ENCODE measurements at places on chromosomes 5 and 9.

DNA sequence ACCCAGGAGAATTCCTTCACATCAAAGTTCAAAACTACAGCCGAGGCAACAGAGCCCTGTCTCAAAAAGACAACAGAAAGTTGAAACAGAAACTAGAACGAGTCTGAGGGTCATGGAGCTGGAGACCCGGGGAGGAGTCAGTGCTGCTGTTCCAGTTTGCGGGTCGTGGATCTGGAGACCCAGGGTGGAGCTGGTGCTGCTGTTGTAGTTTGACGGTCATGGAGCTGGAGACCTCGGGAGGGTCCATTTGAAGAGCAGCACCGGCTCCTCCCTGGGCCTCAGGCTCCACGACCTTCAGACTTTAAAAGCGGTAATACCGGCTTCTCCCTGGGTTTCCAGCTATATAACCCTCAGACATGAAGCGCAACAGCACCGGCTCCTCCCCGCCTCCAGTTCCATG lies 13.0 kb upstream of the LCN15 start:
- DNase-seq: no peak

- DNase-seq: no peak
Measured at GRCh38 chr5:35856765-35857351, at the start of gene IL7R. Gene IL7R, plus strand, starts transcription at chr5:35856891. Its CDS starts 87 bp downstream, at chr5:35856978.

GRCh38 chr5:74199436-74200210 lies 440.9 kb downstream of the ENC1 start:
- no peak for DNase-seq

- DNase-seq: no peak
Measured at GRCh38 chr5:81235287-81236072, 2.4 kb downstream of the CKMT2 start.

DNA sequence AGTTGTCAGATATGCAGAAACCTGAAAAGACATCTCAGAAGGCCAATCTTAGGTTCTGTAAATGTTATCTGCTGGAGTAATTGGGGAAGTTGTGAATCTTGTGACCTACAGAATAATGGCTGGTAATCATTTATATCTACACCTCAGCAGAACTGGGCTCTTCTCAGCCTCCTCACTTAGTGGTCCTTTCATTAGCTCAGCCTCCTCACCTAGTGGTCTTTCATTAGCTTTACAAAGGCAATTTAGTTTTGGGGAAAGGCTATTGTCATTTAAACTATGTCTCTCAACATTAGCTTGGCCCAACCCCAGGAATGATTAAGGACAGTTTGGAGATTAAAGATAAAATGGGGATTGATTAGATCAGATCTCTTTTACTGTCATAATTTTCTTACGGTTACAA lies 284.2 kb upstream of the SGCD start:
- no peak for DNase-seq

DNA sequence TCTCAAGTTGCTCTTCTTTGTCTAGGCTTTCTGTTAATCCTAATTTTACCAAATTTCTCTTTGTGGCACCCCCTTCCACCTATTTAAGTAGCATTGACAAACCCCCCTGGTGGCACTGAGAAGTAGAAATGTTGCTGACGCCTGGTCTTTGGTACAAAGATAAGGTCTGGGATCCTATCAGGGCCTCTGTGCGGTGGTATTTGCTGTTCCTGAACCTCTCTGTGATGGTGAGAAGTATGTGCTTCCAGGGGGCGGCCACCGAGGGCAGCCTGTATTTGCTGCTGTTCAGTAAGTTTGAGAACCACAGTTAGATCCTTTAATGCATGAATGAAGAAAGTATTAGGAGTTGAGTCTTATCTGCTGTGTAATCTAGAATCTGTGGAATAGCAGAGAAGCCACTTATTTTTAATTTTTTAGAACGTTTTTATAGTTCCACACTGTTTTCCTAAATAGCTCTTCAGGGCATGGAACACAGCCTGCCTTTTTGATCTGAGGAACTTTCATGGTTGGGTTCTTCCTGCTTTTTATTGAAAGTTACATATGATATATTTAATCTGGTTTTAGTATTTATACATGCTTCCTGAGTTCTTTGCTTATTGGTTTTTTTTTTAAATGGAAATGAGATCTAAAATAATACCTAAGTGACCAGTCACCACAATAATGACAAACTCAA lies 124.2 kb downstream of the TRIO start:
- DNase-seq: no peak

DNA sequence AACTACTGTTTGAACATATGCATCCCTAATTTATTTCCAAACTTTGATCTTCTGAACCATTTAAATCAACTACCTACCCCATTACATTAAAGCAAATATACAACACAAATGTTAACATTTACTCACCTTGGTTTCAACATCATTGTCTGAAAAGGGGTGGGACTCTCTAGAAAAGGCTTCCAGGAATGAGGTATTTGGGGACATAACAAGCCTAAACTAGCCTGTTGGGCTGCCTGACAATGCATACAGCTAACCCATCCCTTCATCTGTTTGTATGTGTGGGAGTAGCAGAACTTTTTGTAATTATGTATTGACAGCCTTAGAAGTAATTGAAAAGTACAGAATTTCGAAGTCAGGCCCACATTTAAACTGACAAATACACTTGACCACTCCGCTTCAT lies 2225.9 kb upstream of the C9orf72 start:
- no peak for DNase-seq

DNA sequence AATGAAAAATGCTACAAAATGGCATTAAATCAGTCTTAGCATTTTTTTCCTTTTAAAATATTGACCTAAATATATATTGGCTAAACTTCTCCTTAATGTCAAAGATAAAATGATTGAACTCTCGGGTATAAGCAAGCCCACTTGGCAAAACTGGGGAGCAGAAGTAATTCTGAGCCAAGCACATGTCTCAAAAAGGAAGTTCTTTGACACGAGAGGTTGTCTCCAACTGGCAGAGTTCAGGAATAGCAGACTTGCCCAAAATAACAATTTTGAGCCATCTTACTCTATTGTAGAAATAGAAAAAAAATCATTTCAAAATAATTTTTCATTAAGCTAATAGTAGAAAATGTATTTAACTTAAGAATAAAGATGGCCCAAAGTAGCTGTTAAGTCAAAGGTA lies 10.4 kb upstream of the MLLT3 start:
- DNase-seq: no peak

- DNase-seq: no peak
Measured at GRCh38 chr5:146218168-146218567, 14.8 kb downstream of the RBM27 start.

- peak; percentile 80 for DNase-seq
Measured at GRCh38 chr9:87678650-87679355, 47.1 kb upstream of the CTSL start.

- no peak for DNase-seq
Measured at GRCh38 chr5:102290004-102290403, 6.1 kb downstream of the SLCO4C1 start.

- DNase-seq: no peak
Measured at GRCh38 chr5:58133631-58134296, 326.1 kb downstream of the PLK2 start.

DNA sequence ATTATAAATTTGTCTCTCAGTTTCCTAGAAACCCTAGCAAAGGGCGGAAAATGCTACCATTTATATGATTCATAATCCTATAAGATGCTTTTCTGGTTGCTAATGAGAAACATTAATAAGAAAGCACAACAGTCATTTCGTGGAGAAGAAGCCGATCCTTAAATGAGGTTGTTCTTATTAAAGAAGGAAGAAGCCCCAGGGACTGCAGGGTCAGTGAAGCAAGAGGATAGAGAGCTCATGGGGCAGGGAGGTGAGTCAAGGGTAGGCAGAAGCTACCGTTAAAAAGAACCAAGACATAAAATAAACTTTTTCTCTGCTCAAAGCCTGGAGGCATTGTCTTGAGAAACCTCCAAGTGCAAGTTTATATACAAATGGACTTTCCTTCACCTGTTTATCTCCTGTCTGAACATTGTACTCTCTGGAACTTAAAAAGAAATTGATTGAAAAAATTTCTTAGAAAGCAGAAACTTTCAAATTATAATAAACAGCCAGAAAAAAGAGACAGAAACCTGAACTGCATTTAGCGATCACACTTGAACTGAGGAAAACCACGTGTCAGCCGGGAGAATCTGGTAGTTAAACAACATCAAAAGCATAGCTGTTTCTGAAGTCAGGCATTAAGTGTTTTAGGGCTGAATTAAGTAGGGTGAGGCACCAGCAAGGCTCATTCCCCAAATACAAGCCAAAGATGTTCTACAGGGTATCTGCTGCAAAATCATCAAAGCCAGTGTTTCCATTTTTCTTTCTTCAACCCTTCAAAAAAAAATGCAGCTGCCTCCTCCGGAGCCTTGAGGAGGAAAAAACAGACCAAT lies 21.9 kb downstream of the HTR4 start:
- DNase-seq: no peak

DNA sequence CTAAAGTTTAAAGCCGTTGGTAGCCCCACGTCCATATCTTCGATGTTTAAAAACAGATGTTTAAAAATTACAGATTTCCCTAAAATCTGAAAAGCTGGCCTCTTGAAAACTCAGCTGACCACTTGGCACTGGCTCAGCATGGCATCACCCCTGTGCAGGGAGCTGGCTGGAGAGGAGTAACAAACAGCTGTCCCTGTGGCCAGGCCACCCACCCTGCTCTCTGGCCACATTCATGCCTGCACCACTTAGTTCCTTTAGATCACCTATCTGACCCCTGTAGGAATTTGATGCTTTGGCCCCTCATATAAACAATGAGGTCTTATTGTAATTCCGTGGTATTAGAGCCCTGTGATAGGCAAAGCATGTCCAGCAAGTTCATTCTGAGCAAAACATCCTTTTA lies 107.5 kb downstream of the FRMD3 start:
- DNase-seq: no peak

DNA sequence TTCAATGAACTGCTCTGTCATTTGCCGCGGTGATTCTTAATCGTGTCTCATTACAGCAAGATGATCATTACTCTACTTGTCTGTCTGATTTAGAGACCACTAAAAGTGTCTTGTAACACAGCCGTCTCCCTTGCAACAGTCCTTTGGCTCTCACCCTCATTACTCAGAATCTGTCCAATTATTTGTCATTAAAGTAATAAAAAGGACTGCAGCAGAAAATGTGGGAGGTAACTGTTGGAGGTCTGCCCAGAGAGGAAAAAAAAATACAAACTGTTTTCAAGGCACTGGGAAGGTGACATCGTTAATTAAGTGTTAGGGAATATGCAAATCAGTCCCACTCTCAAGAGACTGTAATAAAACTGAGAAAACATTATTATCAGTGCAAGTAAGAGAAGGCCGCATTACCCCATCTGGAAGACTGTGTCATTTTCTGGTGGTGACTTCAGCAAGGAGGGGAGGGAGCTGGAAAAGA lies 281.0 kb downstream of the RASEF start:
- DNase-seq: no peak

GRCh38 chr9:82799286-82799685 lies 263.7 kb downstream of the RASEF start:
- no peak for DNase-seq

- DNase-seq: no peak
Measured at GRCh38 chr5:177474846-177475562, 1.6 kb upstream of the DBN1 start.

- DNase-seq: peak; percentile 89
Measured at GRCh38 chr9:19154135-19154612, 26.9 kb upstream of the PLIN2 start.

- no peak for DNase-seq
Measured at GRCh38 chr5:65020492-65020891, 251.8 kb downstream of the CWC27 start.

Data from hematopoietic multipotent progenitor cell treated with erythropoietin and hydrocortisone succinate and interleukin-3 and kit ligand, for 15 days (in vitro differentiated cells).